ENCODE measurements at places on chromosomes 7 and 10.

GRCh38 chr10:129896860-129897200, 67.2 kb downstream of the EBF3 start:
- no peak for DNase-seq

GRCh38 chr7:124751027-124751426, 14.6 kb downstream of the GPR37 start:
- DNase-seq: no peak

DNA sequence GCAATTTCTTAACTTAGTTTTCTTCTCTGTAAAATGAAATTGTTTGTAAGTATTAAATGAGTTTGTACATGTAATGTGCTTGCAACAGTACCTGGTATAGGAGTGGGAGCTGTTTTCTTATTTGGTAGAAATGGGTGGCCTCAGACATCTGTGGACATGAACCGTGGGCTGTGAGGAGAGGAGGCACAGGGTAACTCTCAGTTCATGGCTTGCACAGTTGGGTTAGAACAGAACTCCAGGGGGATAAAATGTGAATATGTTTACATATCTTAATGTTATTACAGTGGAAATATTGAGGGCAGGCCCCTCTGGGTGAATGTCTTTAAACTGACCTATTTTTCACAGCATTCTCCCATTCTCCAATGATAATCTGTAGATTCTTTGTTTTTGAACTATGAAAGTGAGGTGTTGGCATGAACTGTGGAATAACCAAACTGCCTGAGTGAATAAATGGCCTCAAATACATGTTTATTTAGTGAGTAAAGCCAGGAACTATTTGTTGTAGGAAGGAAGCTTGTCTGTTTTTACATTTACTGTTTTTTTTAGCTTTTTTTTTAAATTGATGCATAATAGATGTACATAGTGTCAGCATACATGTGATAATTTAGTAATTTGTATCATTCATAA, 2.6 kb downstream of the ABCA13 start:
- DNase-seq: no peak

GRCh38 chr10:43120929-43121314, 17.3 kb upstream of the CSGALNACT2 start:
- peak; percentile 43 for DNase-seq

- DNase-seq: no peak
Observed at GRCh38 chr10:126081841-126082466, 185.6 kb downstream of the FANK1 start.

- DNase-seq: no peak
Observed at GRCh38 chr7:99755085-99755484, 20.1 kb upstream of the CYP3A7 start.

GRCh38 chr10:100895896-100896295, 16.9 kb upstream of the SLF2 start:
- DNase-seq: no peak

DNA sequence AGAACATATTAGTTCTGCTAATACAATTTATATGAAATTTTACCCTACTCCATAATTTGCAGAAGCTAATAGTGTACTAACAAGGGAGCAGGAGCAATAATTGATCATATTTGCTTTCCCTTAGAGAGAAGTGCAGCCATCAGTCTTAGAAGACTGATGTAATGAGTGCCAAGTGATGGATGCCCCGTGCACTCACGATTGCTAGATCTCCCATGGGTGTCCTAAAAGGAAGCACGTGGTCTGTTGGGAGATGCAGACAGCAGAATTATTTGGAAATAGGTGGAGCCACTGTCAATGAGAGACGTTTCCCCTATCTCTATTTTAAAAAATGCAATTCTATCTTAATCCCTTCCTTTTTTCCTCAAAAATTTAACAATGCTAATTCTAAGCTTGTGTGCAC, 772.2 kb upstream of the C7orf33 start:
- DNase-seq: no peak

DNA sequence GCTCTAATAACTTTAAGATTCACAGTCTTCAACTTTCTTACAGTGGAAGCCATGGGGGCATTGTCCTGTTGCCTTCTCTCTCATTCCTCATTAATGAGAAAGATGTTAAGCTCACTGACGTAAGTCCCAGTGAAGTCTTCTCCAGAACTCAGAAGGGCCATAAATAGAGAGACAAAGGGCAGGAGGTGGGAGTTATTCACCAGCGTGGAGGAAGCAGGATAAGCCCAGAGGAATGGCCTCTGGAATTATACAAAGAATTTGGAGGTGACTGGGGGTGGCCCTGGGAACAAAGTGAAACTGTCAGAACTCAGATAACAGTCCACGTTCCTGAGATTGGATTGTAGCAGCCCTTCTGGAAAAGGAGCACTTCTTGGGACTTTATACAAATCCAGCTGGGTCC, 52.4 kb downstream of the SORBS1 start:
- DNase-seq: no peak

DNA sequence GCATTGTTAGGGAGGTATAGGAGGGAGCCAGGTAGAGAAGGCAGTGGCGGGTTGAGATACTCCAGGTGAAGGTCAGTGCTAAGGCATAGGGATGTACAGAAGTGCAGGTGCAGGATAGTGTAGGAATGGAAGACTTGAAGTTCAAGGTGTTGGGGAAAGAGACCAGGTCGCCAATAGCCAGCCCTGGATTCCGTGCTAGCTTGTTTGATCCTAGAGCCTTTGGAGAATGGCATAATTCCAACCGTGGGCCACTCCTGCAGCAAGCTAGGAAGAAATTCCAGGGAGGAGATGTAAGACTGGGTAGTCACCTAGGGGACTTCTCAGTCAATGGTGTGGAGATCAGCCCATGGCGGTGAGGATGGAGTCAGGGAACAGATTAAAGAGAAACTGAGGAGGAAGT, 272.7 kb downstream of the RPS24 start:
- DNase-seq: no peak

DNA sequence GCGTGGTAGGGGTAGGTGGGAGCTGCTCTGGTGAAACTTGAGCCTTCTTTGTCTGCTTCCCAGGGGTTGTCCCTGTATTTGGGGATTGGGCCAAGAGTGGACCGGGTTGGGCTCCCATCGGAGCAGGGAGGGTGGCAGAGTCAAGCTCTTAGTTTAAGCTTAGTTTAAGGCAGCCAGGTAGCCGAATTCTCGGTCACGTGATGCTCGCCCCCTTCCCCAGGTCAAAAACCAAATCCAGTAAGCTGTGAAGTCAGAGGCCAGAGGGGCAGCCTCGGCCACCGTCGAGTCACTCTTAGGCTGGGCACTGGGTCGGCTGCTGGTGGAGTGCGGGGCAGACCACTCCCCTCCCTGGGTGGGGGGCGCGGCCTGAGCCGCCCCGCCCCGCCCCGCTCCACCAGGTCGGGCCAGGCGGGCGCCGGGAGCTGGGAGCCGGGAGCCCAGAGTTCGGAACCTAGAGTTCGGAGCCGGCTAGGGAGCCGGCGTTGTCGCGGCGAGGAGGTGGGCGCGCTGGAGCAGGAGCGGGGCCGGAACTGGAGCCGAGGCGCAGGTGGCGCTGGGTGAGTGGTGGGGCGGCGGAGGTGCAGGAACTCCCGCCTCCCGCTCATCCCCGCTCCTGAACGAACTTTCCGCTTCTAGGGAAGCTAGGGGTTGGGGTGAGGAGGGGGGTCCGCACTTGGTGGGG, 2.8 kb upstream of the LZTS2 start:
- DNase-seq: peak; percentile 38

GRCh38 chr7:101814081-101814990, 3.1 kb upstream of the CUX1 start:
- peak; percentile 50 for DNase-seq

DNA sequence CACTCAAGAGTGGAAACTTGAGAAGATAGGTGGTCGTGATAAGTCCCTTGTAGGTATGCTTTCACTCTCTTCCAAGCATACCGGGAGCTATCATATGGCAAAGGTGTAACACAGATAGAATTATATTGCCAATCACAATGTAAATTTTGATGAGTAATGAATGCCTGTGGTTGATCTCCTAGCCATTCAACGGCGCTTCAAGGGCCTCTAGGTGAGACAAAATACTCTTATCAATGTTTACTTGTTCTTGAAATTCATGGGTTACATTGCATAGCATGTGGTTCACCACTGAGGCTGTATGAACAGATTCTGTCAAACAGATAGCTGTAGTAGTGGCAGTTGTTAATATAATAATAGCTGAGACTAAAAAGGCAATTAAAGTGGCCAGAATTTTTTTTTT, 82.4 kb downstream of the THSD7A start:
- no peak for DNase-seq

DNA sequence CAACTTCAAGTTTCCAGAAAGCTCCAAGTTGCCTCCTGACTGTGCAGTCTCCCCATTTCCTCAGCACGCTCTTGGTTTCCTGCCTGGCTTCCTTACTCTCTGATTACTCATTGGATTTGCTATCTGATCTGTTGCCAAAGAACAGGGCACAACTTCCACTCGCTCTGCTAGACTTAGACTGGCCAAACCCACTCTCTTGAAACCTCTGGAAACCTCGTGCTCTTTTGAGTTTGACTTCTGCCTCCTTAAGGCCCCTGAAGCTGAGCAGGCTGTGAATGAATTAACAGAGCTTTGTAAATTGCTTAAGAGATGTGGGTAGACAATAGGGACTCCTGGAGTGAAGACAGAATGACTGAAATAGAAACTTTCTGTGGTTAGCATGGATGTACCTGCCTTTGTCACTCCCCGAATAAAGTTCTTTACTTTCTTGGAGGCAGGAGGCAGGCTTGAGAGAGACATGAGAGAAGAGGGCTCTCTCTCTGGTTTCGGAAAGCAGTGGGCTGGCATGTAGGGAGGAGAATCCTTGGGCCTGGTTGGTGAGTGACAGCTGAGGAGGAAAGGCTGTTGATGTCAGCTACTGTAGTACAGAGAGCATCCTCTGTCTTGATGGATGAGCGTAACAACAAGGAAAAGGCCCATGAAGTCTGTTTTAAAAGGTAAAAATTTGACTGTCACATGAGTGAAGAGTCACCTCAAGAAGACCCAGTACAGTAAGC, 70.8 kb downstream of the CHN2 start:
- DNase-seq: no peak

DNA sequence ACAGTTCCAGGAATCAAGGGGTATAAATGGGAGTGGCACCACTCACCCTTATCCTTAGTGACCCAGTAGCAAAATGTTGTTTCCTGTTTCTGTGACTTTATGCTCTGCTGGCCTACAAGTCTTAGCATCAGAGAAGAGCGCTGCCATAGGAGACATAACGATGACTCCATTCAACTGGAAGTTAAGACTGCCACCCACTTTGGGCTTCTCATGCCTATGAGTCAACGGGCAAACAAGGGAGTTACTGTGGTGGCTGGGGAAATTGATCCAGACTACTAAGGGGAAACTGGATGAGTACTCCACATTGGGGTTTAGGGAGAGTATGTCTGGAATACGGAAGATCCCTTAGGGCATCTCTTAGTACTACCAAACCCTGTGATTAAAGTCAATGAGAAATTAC, 40.6 kb upstream of the PIK3CG start:
- no peak for DNase-seq

DNA sequence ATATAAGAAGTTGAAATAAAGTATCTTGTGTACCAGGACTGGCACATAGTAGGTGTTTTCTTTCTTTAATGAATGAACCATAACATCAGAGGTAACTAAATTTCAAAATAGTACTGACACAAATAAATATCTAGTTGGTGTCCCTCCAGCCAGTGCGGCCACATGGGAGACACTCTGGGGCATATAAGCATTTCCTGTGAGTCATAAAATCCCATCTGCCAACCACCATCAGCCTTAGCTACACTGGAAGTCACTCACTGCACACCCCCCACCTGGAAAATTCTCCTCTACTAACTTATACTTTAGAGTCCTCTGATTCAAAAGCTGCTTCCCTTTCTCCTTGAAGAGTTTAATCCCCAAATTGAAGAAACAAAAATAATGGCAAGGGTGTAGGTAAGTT, 32.5 kb downstream of the DYDC1 start:
- no peak for DNase-seq

- no peak for DNase-seq
Observed at GRCh38 chr7:50246551-50246950, 58.0 kb upstream of the IKZF1 start.

- DNase-seq: no peak
Observed at GRCh38 chr7:51072281-51072680, 244.3 kb downstream of the COBL start.

DNA sequence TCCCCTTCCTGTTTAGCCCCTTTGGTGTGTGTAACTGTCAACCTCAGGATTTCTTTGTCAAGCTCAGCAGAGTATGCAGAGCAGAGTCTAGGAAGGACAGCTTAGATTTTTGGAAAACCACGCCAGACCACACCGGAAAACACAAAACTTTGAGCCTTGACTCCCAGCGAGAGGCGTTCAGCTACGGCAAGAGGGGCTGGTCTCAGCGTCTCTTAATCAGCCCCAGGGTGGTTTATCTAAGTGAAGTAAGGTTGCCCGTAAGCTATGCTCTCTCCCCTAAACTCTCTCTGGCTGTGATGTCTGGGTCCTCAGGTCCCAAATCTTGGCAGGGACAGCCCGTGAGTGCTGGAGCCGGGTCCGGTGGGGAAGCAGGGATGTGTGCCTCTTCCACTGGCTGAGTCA, 230.9 kb downstream of the KLF6 start:
- DNase-seq: no peak

DNA sequence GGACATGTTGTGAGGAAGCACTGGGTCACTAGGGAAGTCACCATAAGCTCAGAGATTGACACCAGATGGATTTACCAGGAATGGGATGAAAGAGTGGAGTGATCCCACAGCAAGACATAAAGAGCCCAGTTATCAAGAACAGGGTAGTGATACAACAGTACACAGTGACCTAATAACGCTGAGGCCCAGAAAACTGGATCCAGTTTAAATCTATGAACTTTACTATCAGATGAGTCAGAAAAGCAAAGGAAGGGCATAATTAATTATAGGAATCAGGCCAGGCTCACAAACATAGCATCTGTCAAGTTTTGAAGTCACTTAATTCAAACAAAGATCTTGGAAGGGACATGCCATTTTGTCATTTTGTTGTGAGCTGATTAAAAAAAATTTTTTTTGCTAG, 73.5 kb downstream of the LRRN3 start:
- no peak for DNase-seq

DNA sequence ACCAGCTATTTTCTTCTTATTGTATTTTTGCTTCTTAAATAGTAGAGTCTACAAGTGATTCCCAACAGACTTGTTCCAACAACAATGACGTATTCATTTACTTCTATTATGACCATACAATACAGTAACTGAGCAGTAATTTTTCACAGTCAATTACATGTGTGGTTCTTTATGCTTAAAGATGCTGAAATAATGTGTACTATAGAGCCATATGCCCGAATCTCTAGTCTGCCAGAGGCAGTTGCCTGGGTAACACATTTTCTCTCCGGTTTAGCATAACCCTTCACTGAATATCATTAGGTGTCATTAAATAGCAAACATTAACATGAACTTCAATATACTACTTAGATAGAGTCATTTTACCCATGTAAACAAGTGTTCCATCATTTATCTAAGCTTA, 75.0 kb downstream of the SLC25A13 start:
- no peak for DNase-seq

- no peak for DNase-seq
Observed at GRCh38 chr7:18976715-18977471, 140.5 kb downstream of the TWIST1 start.

- no peak for DNase-seq
Observed at GRCh38 chr10:116912162-116912561, 62.9 kb downstream of the ENO4 start.

Data from central memory CD4-positive, alpha-beta T cell (primary cell).